Activated CD4-positive, CD25-positive, alpha-beta regulatory T cell treated with anti-CD3 and anti-CD28 coated beads, Interleukin-2, amount 50 U/mL, for 16 hours (primary cell): ENCODE measurements at places on chromosomes 11 and 22.

- no peak for DNase-seq
Observed at GRCh38 chr22:38494498-38494897, 11.6 kb downstream of the DDX17 start.

DNA sequence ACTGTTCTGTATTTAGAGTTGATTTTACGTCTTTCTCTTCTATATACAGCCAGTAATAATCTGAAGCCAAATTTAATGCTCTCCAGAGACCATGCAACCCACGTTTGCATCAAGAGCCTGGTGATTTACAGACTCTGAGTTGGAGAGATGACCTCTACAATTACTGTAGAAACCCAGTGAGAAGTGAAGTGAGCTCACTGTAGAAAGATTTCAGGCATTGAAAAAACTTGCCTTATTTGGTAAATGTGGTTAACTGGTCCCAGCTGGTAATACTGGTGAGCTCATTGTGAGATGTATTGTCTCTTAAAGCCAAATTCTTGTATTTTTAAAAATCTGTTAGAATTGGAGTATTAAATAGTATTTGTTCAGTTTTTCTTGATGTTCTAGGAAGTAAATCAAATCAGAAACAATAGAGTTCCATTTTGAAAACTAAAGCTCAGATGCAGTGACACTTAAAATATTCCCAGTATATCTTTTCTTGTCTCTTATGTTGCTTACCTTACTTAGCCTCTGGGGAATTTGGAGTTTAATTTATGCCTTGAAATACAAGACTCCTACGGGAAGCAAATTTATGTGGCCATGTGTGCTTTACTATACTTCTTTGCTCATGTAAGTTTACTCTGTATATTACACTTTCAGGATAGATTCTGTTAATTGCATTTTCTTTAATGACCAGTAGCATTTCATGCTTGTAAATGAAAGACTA lies 189.9 kb downstream of the ARHGAP42 start:
- no peak for DNase-seq

DNA sequence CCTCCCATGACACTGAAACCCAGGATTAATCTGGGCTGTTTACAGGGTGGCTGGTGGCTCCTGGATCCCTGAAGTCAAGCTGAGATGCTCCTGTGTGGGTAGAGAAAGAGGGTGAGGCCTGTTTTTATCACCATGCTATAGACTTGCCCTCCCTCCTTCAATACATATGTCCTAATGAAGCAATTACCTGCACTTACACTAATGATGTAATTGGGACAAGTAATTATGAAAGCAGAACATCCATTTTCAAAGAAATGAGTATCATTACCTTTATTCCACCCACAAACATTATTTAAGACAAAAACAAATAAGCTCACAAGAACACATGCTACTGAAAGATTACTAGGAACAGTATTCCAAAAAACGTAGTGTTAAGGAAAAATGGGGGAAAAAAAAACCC lies 64.3 kb upstream of the CHRM4 start:
- no peak for DNase-seq

DNA sequence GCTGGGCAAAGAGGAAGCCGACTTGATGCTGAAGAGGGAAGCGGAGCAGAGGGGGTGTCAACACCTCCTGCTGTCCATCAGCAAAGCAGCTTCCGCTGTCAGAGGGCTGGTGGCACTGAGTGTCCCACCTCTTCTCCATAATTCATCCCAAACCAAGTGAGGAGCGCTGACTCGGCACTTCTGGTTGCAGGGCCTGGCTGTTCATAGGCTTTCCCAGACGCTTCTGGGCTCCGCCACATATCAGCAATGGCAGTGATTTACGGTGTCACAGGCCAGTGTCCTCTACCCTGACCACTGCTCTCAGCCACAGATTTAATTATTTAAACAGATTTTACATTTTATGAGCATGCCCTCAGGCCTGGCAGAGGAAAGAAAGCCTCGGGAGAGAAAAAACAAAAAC lies 70.1 kb upstream of the TENM4 start:
- DNase-seq: no peak

GRCh38 chr11:60059052-60059451 lies 2.6 kb downstream of the MS4A3 start:
- DNase-seq: no peak

GRCh38 chr11:73559743-73560142 lies 38.2 kb downstream of the FAM168A start:
- DNase-seq: no peak

- DNase-seq: no peak
Observed at GRCh38 chr22:25829808-25830777, 88.1 kb downstream of the MYO18B start.

- no peak for DNase-seq
Observed at GRCh38 chr11:12240677-12241076, 130.3 kb downstream of the MICAL2 start.

DNA sequence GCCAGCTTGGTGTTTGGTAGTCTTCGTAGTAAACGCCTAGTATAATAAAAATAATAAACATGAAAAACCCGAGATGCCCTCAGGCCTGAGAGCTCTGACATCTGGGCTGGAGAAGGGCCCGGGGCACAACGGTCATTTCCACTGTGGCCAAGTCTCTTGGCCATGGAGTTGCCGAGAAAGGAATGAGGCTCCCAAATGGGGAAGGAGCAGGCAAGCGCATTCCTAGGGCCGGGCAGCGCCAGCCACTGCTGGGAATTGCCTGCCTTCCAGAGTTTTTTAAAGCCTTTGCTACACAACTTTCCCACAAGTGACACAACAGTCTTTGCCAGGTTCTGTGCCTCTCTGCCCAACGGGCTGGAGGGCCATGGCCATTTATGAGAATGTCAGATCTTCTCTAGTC lies 103.4 kb downstream of the NAV2 start:
- DNase-seq: no peak

- DNase-seq: no peak
Observed at GRCh38 chr11:30635401-30635989, 49.3 kb upstream of the MPPED2 start.

GRCh38 chr11:130531061-130531460 lies 82.6 kb downstream of the ADAMTS15 start:
- no peak for DNase-seq

DNA sequence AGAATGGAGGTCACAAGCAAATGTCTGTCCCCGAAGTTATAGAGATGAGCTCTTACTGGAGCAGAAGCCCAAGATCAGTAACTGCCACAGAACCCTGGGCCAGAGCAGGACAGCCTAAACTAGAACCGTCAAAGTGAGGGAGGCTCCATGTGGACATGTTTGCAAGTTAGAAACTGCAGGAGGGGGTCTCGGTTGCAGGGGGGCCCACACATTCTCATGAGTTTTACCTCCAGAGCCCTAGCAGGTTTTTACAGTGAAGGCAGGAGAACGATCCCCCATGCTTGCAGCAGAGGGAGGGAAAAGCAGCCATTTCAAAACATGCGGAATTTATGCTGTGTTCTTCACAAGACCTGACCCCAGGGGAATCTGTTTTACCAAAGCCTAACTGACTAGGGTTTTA lies 133.5 kb upstream of the B3GAT1 start:
- no peak for DNase-seq

DNA sequence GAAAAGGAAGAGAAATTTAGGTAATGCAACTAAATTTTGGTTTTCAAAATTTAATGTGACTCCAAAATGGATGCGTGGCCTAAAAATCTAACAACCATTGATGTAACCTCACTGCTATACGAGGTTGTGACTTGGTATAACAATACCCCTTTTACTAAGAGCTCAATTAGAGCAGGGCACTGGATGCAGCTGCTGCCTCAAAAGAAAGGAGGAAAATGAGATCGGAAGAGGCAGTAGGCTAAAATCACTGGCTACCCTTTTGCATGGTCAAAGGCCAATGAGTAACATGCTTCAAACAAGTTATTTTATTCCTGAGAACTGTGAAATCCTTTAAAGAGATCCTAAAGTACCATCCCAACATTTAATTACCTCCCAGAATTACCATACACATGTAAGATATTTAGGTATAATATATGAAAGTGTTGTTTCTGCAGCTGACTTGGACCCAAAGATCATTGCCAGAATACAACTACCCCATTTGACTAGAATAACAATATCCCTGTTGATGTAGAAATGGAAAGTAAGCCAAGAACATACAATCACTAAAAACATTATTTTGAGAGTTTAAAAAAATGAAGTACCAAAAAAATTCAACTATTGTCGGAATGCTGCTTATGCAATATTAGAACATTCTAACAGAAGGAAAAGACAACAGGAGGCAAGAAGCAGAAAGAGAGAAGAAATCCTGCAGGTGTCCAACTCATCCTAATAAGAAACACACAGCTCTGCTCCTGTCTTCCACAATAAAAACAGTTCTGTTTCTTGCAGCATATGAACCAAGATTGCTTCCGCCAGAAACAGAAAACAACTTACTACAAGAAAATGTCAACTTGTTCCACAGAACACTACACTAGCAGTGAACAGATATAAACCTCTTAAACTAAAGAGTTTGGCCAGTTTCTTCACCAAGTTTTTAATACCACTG lies 15.0 kb downstream of the SIK3 start:
- no peak for DNase-seq

- no peak for DNase-seq
Observed at GRCh38 chr22:47547881-47548650, 785.6 kb downstream of the TBC1D22A start.

DNA sequence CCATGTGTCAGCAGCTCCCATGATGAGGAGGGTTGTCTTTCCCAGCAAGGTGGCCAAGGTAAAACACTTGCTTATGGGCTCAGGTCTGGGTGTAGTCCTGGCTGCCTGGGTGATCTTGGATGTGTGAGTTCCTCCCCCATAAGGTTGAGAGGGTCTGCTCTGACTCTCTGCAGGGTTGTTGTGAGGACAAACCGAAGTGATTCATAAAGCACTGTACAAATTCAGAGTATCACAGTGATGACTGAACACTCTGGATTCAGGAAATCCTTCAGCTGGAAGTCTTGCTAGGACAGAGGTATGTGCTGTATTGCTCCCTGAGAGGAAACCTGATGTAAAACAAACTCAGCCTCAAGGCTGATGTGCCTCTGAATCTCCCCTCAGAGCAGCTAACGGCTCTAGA lies 220.9 kb upstream of the PITPNB start:
- DNase-seq: no peak

DNA sequence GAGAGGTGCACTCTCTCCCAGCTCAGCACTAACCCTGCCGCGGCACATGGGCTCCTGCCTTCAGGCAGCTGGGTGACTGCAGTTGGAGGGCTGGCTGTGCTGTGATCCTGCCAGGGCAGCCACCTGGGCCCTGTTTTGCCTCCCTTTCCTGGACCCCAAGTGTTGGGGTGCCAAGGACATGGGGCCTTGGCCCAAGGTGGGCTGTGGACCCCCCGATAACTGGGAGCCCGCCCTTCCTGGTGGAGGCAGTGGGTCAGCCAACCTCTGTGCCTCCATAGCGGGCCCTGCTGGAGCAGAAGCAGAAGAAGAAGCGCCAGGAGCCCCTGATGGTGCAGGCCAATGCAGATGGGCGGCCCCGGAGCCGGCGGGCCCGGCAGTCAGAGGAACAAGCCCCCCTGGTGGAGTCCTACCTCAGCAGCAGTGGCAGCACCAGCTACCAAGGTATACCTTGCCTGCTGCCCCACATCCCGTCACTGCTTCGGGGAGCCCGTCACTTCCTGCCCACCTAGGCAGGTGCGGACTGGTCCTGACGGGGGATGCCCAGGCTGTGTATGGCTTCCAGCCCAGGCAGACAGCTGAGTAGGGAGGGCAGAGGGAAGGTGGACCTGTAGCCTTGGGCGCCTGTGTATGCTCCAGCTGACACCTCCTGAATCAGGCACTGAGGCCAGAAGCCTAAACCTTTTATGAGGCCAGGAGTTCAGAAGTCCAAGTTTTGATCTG lies 8.9 kb downstream of the TUB start:
- DNase-seq: no peak

DNA sequence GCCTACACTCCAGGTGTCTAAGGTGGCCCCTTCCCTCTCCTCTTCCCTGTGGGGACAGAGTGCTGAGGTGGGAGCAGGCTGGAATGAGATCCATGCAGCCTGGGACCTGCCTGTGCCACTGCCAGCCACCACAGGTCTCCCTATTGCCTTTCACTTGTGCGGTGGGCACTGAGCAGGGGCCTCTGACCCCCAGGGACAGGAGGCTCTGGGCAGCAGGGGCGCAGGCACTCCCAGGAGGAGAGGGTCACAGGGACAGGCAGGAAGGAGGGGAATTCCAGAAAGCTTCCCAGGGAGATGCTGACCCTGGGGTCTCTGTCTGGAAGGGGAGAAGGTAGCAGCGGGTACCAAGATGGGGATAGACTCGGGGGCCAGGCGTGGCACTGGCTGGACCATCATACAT lies 228.5 kb upstream of the B3GAT1 start:
- DNase-seq: no peak

- DNase-seq: no peak
Observed at GRCh38 chr11:67301951-67302516, 1.3 kb upstream of the SSH3 start.

DNA sequence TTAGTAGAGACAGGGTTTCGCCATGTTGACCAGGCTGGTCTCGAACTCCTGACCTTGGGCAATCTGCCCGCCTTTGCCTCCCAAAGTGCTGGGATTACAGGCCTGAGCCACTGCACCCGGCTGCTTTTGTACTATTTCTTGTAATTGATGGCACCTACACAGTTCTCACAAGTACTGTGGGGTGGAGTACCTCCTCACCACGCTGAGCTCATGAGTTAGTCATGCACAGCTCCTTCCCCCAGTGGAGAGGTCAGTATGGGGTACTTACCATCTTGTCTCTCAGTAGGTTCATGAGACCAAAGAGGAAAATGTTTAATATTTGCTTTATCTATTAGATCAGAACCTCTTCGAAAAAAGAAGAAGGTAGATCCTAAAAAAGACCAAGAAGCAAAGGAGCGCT lies 2.1 kb downstream of the MRPL40 start:
- DNase-seq: no peak

DNA sequence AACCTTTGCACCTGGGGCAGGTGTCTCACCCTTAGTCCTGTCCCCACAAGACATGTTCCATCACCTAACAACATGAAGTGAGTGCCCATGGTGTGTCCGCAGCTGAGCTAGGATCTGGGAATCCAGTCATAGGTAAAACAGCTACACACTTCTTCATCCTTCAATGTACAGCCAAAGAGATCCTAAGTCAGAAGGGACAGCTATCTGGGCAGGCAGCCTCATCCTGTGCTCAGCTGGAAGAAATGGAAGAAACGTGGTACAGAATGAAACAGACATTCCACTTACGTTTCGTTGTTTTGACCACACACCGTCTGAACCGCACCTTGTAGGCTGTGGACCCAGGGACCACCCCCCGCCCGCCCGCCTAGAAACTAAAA lies 30.8 kb downstream of the PDGFB start:
- DNase-seq: no peak

DNA sequence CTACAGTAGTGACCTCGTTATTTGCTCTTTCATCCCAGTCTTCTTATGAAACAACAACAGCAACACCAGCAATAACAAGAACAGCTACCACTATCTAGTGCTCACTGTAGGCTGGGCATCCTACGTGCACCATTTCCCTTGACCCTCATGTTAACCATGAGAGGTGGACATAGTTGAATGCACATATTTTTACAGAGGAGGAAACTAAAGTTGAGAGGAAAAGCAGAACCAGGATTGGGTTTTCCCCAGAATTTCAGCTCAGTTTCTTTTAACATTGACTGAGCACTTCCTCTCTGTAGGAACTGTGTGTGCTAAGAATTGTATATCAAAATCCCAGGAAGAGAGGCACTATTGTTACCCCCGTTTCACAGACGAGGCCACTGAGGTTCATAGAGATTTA lies 39.4 kb upstream of the TSPAN18 start:
- no peak for DNase-seq

GRCh38 chr11:1382429-1382828 lies 7.3 kb upstream of the BRSK2 start:
- DNase-seq: no peak
